ENCODE measurements at places on chromosomes 7 and 10.

DNA sequence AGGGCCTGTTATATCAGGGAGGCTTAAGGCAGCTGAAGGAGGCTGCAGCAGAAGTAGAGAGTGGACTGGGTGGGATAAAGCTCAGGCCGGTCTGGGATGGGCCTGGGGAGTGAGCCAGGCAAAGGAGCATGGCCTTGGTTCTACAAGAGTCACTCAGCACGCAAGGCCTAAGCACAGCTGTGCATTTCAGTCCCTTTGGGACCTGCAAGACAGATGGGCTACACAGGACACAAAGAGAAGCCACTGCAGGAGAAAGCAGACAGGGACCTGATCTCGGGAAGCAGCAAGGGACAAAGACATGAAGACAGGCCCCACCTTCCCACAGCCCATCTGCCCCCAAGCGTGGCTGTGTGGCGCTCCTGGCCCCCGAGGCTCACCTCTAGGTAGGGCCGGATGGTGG, 29.4 kb downstream of the RRP12 start:
- no peak for DNase-seq

GRCh38 chr10:95171336-95171735, 22.7 kb upstream of the ACSM6 start:
- DNase-seq = no peak

DNA sequence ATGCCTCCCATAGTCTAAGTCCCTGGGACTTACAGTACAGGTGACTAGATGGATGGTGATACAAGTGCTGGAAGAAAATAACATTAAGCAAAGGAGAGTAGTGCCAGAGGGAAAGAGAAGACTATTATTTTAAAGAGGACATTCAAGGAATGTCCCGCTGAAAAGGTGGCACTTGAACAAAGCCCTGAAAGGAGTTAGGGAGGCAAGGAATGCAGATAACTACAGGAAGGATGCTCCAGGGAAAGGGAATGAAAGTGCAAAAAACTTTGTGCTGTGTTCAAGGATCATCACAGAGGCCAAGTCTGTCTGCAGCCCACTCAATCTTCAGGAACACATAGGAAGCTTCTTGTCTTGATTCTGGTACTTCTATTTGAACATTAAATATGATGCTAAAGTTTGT, 14.9 kb downstream of the ANKMY2 start:
- DNase-seq = peak; percentile 74

GRCh38 chr7:100894860-100895700, 608 bp downstream of the ACHE start:
- DNase-seq = peak; percentile 93

- no peak for DNase-seq
Observed at GRCh38 chr7:97847791-97848190, 24.4 kb downstream of the ASNS start.
